Spinal cord (tissue), 10 donors: ENCODE measurements at places on chromosomes 1 and 21. TPM values are rescaled to one million over a fixed set of nuclear protein-coding genes. Genes with fewer than 3 reads are reported as not detected.

DNA sequence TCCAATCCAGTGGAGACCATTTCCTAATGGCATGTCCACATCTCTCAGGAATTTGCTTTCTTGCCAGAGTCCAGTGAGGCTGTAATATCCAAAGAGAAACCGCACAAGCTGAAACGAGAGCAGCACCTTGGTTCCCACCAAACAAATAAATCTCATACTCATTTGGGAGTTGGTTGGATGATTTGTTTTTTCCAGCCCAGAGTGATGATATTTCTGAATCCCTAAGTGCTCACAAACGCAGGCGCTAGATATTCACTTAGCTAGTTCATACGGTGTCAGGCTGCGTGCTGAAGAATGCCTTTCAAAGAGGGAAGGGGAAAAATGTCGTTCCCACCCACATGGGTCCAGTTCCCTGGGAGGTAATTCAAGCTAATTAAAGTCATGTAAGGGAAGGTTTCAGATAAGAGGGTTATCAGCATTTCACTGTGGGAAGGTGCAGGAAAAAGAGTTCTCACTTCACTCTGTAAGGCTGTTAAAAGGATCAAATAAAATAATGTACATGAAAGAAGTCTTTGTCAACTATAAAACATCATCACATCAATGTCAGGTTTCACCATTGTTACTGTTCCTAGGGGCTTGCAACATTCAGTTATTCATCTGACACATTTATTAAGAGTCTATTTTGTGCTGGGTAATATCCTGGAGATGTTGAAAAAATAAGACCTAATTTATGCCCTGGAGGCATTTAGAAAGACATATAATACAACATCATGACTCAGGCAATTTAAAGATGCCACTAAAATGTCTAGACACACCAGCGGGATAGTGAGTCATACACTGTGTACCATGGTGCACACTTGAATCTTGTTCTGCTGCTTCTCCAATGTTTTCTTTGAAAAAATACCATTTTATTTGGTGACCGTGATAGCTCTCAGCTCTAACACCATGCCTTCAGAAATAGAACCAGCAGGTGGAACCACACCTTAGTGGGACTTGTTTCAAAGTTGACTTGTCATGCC is 19.3 kb downstream of the DPT start:
- DNase-seq: no peak

DNA sequence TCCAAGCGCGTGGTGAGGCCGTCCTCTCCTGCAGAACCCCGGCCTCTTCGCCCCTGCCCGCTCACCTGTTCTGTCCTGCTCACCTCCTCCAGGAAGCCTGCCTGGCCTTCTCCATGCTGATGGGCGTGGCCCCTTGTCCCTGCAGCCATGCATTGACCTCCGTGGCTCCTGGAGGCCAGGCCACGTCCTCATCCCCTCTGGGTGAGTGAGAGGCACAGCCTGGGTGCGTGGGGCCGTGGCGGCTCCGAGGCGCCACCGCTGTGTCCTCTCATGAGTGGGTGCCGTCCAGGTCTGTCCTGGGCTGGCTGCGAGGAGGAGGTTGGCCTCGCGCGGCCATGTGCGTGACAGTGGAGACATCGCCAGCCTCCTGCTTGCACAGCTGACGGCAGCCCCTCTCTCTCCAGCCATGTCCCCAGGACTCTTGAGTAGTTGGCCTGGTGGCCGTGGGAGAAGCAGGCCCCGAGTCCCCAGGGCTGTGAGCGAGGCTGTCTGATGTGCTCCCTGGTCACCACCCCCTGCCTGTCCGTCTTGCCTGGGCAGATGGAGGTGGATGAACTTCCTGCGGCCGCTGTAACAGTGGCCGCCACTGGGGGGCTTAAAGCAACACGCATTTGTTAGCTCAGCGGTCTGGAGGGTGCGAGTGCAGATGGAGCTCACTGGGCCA is 58.1 kb downstream of the PRKCZ start:
- DNase-seq: no peak

DNA sequence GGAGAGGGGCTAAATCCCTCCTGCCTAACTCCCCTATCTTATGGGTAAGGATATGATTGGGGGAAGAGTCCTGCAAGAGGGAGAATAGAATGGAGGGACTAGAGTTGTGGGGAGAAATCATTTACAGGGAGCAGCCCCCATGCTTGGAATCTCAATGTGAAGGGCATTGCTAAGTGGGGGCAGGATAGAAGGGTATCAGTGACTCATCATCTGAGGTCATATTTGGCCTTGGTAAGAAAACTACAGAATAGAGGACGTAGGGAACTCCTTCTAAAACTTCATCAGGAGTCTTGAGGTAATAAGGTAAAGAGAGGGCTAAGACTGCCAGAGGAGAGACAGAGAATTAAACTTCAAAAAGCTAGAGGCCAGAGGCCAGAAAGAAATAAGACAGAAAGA is 487 bp downstream of the HJV start:
- no peak for DNase-seq

DNA sequence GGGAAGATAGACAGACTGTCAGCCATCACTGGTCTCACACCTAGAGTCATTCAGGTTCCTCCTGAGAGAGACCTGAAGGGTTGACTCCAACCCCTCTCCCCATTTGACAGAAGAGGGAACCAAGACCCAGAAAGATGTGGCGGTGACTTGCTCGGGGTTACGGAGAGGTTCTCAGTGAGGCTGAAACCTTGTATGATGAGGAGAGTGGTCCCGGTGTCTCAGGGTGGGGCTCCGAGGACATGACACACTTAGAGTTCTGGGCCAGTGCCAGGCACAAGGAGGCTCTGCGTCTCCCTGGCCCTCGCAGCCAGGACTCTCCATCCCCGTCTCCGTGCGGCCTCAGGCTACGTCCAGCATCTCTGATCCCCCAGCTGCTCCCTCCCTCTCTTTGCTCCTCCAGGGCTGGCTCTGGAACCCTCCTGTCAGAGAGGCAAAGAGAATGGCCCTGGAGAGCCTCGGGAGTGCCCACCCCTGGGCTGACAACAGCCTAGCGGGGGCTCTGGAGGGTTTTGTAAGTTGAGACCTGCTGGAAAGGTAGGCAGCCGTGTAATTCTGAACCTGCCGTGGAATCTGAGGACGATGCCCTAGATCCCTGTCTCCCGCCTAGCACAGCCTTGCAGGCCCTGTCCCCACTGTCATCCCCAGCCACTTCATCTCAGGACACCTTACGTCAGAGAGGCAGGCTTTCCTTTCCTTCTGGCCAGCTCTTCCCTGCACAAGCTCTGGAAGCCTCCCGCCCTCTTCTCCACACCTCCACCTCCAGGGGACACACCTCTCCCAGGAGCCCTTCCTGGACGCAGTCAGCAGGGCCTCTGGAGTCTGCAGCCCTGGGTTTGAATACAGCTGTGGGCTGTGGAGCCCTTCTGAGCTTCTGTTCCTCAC is 4.1 kb downstream of the EFHD2 start:
- no peak for DNase-seq

DNA sequence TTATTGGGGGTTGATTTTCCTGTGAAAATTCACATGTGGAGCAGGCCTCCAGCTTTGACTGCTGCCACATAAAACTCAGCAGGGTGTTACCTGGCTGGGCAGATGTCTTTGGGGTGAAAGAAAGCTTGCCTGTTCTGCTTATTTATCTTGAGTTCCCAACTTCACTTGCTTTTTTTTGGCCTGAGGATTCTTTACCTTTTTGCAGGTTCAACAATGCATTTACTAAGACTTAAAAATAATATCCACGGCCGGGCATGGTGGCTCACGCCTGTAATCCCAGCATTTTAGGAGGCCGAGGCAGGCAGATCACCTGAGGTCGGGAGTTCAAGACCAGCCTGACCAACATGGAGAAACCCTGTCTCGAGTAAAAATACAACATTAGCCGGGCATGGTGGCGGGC is 509.1 kb downstream of the KIF26B start:
- DNase-seq: no peak

- peak; percentile 53 for DNase-seq
Measured at GRCh38 chr1:40625076-40625475, 40.4 kb downstream of the RIMS3 start.

DNA sequence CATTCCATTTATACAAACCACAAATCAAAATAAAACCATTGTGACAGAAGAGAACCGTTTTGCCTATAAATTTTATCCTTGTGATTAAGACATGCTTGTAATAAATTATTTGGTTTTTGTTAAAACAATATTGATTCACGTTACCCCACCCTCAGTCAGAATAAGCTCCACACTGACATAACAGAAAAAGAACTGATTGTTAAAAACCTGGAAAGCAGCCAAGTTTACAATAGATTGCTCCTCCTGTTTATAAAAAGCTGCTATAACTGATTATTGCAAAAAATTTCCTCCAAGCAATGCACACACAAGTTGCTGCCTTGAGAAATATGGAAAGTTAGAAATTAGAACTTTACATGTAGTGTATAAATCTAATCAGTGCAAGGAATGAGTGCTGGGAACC is 263.5 kb downstream of the SETD4 start:
- peak; percentile 1 for DNase-seq

GRCh38 chr1:81238129-81238528 is 562.6 kb upstream of the ADGRL2 start:
- DNase-seq: peak; percentile 14

DNA sequence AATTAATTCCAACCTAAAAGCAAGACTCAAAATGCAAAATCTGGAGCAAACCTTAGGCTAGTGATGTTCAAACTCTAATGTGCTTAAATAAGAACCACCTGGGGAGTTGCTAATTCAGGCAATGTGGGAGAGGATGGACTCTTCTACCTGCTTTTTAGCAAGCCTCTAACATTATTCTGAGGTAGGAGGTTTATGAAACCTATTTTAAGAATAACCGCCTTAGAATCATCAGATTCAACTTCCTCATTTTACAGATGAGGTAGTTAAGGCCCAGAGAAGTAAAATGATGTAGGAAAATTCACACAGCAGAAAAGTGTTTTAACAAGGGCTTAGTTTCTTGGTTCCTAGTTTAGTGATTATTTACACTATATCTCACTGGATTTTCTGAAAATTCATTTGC is 8.6 kb upstream of the NTNG1 start:
- DNase-seq: no peak

GRCh38 chr1:24118410-24119242 is 6.7 kb upstream of the MYOM3 start:
- DNase-seq: no peak

The C4BPA gene
- total RNA-seq: not detected

- DNase-seq: no peak
Measured at GRCh38 chr1:162016631-162017030, 7.0 kb downstream of the OLFML2B start.
